Endothelial cell of umbilical vein (primary cell): ENCODE measurements at places on chromosomes 16 and 17.
A peak's percentile ranks its signal among the peaks of the same experiment; 100 is the strongest.

DNA sequence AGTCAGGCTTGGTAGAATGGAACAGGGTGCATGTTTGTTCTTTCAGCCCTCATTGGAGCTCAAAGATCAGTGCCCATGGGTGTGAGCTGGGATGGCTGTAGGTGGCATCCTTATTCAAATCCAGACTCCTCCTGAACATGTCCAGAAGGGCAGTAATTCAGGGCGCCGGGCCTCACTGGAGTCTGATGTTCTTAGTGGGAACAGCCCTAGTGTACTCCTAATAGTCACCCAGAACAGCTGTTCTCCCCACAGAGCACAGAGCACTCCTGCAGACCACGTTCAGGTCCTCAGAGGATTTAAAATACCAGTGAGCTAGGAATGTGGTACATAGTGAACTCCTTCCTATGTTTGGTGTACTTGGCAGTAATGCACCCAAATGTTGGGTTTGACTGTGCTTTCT lies 96.2 kb downstream of the BANP start:
- no peak overlapping the region for H3K27ac ChIP-seq
- no peaks in the 10 kb centered on the region for H3K36me3 ChIP-seq
- no peaks in the 10 kb centered on the region for H3K4me1 ChIP-seq
- H3K27me3 ChIP-seq, result no peaks in the 10 kb centered on the region
- DNase-seq, result no peak

GRCh38 chr17:76446449-76447231 lies 6.3 kb downstream of the UBE2O start:
- DNase-seq, result peak; percentile 28
- no peaks in the 10 kb centered on the region for H3K27me3 ChIP-seq
- peaks cover 47% of the 10 kb centered on the region for H3K4me1 ChIP-seq
- no peaks in the 10 kb centered on the region for H3K36me3 ChIP-seq

DNA sequence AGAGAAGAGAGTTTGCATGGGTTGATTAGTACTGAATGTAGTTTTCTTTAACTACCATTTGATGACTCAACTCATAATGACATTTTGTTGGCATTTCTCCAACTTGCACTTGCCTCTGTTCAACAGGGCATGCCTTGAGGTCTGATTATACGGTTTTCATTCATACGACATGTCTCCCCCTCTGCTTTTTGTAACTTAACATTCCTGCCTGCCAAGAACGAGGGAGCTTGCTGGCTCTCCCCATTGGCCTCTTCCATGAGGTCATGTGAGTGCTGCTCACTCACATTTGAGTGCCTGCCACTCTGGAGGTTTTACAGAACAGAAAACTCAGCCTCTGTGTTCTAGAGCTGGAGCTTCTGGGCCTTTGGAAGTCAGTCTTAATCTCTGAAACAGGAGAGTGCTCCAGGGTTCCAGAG lies 19.7 kb downstream of the MAP2K6 start:
- DNase-seq, result peak; percentile 83
- peaks cover 27% of the 10 kb centered on the region for H3K4me1 ChIP-seq
- no peak overlapping the region for H3K4me3 ChIP-seq
- no peaks in the 10 kb centered on the region for H3K27me3 ChIP-seq

DNA sequence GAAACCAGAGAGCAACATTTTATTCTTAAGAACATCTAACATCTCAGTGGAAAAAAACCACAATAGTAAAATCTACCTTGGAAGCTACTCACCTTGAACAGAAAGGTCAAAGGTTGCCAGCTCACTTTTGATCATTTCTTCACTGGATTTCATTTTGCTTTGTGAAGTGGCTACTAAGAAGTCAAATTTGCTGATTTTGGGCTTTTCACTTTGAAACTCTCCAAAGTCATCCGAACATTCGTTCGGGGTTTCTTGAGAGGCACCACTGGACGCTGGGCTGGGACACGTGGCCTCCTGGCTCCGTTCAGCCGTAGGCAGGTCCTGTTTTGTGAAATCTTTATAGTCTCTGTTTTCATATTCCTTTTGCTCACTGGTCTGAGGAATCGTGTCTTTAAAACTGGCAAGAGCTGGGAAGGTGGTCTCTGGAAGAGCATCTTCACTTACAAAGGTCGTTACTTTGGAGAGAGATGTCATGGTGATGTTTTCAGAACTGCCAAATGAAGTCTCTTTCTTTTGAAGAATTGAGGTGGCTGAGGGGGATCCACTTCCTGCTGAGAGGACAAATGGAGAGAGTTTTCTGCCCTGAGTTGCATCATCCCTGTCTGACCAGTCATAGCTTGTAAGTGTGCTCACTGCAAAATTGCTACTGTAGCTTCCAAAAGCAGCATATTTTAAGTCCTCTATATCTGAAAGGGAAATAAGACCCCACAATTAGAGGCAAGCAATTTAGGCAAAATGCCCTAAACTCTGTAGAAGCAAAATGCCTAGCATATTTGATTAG lies 52.4 kb downstream of the DUSP14 start:
- H3K27me3 ChIP-seq, result no peaks in the 10 kb centered on the region
- H3K36me3 ChIP-seq, result peaks cover 15% of the 10 kb centered on the region
- no peak for DNase-seq
- H3K4me3 ChIP-seq, result no peak overlapping the region
- H3K4me1 ChIP-seq, result no peaks in the 10 kb centered on the region

- H3K4me3 ChIP-seq, result no peak overlapping the region
- H3K36me3 ChIP-seq, result no peaks in the 10 kb centered on the region
- no peak overlapping the region for H3K27ac ChIP-seq
These were observed 189.2 kb downstream of the STX8 start for GRCh38 chr17:9386401-9386800.

DNA sequence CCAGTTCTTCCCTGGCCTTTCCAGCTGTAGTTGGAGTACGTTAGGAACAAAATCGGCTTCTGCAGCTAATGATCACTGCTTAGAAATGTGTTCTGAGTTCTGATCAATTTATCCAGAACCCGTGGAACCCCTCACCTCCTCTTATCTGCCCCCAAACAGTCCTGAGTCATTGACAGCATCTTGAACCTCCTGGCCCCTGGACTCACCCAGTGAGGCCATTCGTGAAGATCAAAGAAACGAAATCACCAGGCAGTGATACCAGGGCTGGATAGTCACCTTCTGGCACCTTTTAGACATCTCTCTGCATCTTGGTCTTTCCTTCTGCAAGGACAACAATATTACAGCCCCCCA lies 17.0 kb upstream of the EXOC7 start:
- DNase-seq, result no peak
- H3K36me3 ChIP-seq, result no peaks in the 10 kb centered on the region
- no peaks in the 10 kb centered on the region for H3K27me3 ChIP-seq
- no peak overlapping the region for H3K4me3 ChIP-seq
- H3K4me1 ChIP-seq, result peaks cover 3% of the 10 kb centered on the region

GRCh38 chr16:89741342-89742014 lies 20.1 kb downstream of the ZNF276 start:
- no peaks in the 10 kb centered on the region for H3K4me1 ChIP-seq
- no peak for DNase-seq
- H3K27me3 ChIP-seq, result no peaks in the 10 kb centered on the region
- H3K4me3 ChIP-seq, result no peak overlapping the region
- peaks cover 37% of the 10 kb centered on the region for H3K36me3 ChIP-seq
- no peak overlapping the region for H3K27ac ChIP-seq

- no peaks in the 10 kb centered on the region for H3K27me3 ChIP-seq
- no peak overlapping the region for H3K4me3 ChIP-seq
- H3K27ac ChIP-seq, result no peak overlapping the region
- DNase-seq, result no peak
These were observed 374.0 kb upstream of the ASIC2 start for GRCh38 chr17:33667052-33667509.

DNA sequence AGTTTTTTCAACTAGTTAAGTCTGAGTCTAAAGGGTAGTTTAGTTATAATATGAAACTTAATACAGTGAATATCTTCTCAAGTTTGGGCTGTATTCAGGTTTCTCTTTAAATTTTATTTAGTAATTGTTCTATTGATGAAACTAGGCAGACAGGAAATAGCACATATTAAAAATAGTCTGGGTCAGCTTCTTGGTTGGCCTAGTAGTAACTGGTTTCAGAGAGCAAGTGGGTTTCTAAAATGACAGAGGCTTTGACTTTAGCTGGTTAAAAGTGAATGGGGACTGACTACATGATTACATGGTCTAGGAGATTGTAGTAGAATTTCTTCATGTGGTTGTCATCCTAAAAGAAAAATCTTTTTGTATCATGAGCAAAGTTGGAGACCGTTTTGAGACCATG lies 46.8 kb downstream of the OMG start:
- H3K36me3 ChIP-seq, result no peaks in the 10 kb centered on the region
- DNase-seq, result peak; percentile 20
- no peak overlapping the region for H3K27ac ChIP-seq
- peaks cover 4% of the 10 kb centered on the region for H3K4me1 ChIP-seq
- no peaks in the 10 kb centered on the region for H3K27me3 ChIP-seq
- H3K4me3 ChIP-seq, result no peak overlapping the region

- H3K27me3 ChIP-seq, result no peaks in the 10 kb centered on the region
- no peaks in the 10 kb centered on the region for H3K4me1 ChIP-seq
These were observed 19.0 kb upstream of the XYLT2 start for GRCh38 chr17:50326831-50327364.

DNA sequence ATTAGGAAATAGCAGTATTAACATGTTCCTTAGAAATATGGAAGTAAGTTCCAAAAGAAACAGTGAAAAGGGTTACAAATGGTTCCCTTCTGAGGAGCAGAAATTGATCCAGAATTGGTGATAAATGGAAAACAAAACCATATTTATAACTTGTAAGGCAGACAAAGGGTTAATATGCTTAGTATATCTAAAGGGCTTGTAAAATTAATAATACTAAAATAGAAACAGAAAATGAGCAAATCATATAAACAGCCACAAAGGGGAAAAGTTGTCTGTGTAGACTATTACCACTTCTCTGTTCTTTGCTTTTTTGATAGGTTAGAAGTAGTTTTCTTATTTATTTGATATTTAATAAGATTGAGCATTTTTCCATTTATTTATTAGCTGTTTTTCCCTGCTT lies 64.4 kb downstream of the NFATC3 start:
- H3K4me3 ChIP-seq, result no peak overlapping the region
- peaks cover 3% of the 10 kb centered on the region for H3K4me1 ChIP-seq
- no peak overlapping the region for H3K27ac ChIP-seq
- no peak for DNase-seq
- H3K27me3 ChIP-seq, result no peaks in the 10 kb centered on the region
- H3K36me3 ChIP-seq, result no peaks in the 10 kb centered on the region

GRCh38 chr17:35079547-35080423 lies 16.3 kb upstream of the RFFL start:
- H3K4me1 ChIP-seq, result peaks cover 19% of the 10 kb centered on the region
- H3K27ac ChIP-seq, result no peak overlapping the region
- DNase-seq, result no peak
- H3K27me3 ChIP-seq, result no peaks in the 10 kb centered on the region
- H3K4me3 ChIP-seq, result no peak overlapping the region

GRCh38 chr16:12763517-12763916 lies 40.2 kb downstream of the CPPED1 start:
- H3K36me3 ChIP-seq, result peaks cover 2% of the 10 kb centered on the region
- no peak overlapping the region for H3K4me3 ChIP-seq
- peaks cover 6% of the 10 kb centered on the region for H3K4me1 ChIP-seq
- DNase-seq, result peak; percentile 71
- no peak overlapping the region for H3K27ac ChIP-seq
- H3K27me3 ChIP-seq, result no peaks in the 10 kb centered on the region

DNA sequence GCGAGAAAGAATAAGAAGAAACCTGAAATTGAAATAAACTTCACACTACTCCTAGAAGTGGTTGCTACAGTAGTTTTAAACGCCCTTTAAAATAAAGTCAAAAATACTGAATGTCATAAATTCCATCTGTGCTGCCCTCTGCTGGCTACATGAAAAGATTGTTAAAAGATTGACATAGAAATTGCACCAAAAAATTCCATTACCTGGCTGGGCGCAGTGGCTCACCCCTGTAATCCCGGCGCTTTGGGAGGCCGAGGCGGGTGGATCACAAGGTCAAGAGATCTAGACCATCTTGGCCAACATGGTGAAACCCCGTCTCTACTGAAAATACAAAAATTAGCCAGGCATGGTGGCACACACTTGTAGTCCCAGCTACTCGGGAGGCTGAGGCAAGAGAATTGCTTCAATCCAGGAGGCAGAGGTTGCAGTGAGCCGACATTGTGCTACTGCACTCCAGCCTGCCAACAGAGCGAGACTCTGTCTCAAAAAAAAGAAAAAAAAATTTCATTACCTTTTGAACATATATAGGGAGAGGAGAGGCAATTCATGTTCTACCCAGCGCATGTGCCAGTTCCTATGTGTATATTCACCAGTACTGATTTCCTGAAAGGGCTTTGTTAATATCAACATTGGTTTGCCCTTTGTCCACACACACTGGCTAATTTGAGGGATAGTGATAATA lies 36.5 kb downstream of the CYTH1 start:
- no peaks in the 10 kb centered on the region for H3K36me3 ChIP-seq
- no peak overlapping the region for H3K4me3 ChIP-seq
- peak; percentile 58 for DNase-seq
- no peak overlapping the region for H3K27ac ChIP-seq

GRCh38 chr17:58338841-58339754 lies 10.5 kb upstream of the TSPOAP1 start:
- H3K36me3 ChIP-seq, result no peaks in the 10 kb centered on the region
- no peak overlapping the region for H3K4me3 ChIP-seq
- no peak for DNase-seq
- no peak overlapping the region for H3K27ac ChIP-seq

DNA sequence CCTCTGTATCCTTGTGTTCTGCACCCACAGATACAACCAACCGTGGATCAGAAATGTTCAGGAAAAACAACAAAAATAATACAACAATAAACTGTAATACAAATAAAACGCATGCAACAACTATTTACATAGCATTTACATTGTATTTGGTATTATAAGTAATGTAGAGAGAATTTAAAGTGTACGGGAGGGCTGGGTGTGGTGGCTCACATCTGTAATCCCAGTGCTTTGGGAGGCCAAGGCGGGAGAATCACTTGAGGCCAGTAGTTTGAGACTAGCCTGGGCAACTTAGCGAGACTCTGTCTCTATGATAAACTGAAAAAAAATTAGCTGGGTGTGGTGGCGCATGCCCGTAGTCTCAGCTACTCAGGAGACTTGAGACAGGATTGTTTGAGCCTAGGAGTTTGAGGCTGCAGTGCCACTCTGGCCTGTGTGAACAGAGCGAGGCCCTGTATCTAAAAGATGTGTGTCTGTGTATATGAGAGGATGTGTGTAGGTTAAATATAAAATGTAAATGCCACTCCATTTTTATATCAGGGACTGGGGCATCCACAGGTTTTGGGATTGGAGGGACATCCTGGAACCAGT lies 13.3 kb downstream of the SEC14L1 start:
- H3K27me3 ChIP-seq, result no peaks in the 10 kb centered on the region
- no peak overlapping the region for H3K4me3 ChIP-seq
- H3K36me3 ChIP-seq, result peaks cover 28% of the 10 kb centered on the region
- peaks cover 49% of the 10 kb centered on the region for H3K4me1 ChIP-seq
- H3K27ac ChIP-seq, result no peak overlapping the region

- no peaks in the 10 kb centered on the region for H3K4me1 ChIP-seq
- no peak for DNase-seq
- H3K4me3 ChIP-seq, result no peak overlapping the region
- H3K27ac ChIP-seq, result no peak overlapping the region
- H3K36me3 ChIP-seq, result no peaks in the 10 kb centered on the region
These were observed 18.3 kb upstream of the WFIKKN2 start for GRCh38 chr17:50816771-50817751.

- DNase-seq, result no peak
- H3K4me1 ChIP-seq, result peaks cover 5% of the 10 kb centered on the region
- H3K27me3 ChIP-seq, result no peaks in the 10 kb centered on the region
- H3K36me3 ChIP-seq, result no peaks in the 10 kb centered on the region
- H3K27ac ChIP-seq, result no peak overlapping the region
These were observed 1.6 kb upstream of the N4BP1 start for GRCh38 chr16:48611329-48612137.
